ENCODE measurements at places on chromosomes 1 and 21.

- DNase-seq, result no peak
Observed at GRCh38 chr1:117596023-117596720, 9.7 kb upstream of the TENT5C start.

GRCh38 chr1:234639961-234640360, 30.0 kb upstream of the IRF2BP2 start:
- no peak for DNase-seq

DNA sequence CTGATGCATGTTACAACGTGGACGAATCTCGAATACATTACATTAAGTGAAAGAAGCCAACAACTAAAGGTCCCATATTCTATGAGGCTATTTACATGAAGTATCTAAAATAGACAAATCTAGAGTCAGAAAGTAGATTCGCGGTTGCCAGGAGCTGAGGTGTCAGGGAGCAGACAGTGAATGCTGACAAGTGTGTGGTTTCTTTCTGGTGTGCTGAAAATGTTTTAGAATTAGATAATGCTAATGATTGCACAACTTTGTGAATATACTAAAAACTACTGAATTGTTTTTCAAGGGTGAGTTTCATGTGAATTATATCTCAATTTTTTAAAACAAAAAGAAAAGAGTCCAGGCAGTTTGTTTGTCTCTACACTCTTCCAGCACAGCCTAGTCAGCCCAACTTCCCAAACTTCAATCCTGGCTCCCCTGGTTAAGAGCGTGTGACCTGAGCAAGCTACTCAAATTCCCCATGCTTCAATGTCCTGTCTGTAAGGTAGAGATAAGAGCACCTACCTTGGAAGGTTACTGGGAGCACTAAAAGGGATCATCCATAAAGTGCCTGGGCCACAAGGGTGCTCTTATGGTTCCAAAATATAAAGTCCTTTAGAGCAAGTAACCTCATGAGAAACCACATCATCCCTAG, 20.9 kb downstream of the HLCS start:
- no peak for DNase-seq

GRCh38 chr21:46078322-46078977, 19.5 kb upstream of the COL6A2 start:
- no peak for DNase-seq

DNA sequence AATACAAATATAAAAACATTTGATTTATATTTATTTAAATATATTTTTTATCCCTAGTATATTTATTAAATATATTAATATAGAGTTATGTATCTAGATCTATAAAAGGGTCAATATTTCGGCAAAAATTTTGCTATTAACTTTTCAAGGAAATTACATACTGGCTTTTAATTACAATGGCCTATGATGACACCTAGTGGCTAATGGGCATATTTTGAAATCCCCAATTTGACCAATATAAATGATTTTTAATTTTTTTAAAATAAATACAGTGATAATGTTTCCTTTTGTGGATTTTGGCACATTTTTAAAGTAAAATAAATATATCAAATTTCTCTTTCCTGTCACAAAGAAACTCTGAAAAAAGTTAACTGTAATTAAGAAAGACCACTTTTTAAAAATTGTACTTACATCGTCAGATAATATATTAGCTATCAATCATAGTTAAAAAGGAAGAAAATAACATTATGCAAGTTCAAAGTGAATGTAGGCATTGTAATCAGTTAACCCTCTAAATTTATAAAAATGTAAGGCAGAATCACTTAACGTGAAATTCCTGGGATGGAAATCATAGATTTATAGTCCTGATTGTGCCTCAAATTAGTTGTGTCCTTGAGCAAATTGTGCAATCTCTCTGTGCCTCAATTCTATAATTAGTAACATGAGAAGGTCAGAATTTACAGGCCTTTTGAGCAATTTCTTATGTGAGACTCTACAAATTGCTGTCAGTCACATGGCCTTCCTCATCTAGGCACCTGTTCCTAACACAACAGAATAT, 25.6 kb upstream of the RGS13 start:
- no peak for DNase-seq

GRCh38 chr1:53633073-53633704, 105.8 kb downstream of the GLIS1 start:
- DNase-seq, result no peak

DNA sequence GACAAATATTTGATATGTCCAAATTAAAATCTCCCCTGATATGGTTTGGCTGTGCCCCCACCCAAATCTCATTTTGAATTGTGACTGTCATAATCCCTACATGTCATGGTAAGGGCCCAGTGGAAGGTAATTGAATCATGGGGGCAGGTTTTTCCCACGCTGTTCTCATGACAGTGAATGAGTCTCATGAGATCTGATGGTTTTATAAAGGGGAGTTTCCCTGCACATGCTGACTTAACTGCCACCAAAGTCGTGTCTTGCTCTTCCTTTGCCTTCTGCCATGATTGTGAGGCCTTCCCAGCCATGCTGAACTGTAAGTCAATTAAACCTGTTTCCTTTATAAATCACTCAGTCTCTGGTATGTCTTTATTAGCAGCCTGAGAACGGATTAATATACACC, 207.0 kb downstream of the BARHL2 start:
- no peak for DNase-seq

GRCh38 chr1:216682752-216683151, 40.5 kb downstream of the ESRRG start:
- no peak for DNase-seq

DNA sequence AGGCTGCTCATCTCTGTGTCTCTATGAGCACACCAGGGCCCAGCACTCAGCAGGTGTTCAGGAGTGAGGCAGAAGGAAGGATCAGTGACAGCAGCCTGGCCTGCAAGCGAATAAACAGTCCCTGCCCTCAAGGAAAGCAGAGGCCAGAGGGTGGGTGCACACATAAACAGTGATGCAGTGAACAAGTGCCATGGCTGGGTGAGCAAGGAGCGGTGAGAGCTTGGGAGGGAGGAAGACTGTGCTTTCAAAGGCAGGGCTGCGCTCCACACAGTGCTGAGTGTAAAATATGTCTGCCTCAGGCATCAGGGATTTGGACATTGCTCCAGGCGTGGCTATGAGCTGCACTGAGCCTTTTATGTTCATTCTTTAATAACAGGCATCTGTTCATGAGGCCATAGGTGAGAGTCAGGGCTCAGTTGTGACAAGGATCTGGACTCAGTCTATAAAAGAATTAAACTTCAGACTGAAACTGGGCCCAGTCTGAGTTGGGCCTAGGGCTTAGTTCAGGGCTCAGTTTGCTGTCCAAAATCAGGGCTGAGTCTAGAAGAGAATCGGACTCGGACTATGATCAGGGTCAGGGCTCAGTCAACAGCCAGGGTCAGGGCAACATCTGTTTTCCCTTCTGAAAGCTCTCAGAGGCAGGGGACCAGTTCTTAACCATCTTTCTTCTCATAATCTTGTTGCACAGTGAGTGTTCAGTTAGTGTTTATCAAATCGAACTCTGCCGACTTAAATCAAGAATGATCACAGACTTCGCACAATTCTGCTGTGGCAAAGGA, 213.7 kb downstream of the FOXD2 start:
- no peak for DNase-seq

DNA sequence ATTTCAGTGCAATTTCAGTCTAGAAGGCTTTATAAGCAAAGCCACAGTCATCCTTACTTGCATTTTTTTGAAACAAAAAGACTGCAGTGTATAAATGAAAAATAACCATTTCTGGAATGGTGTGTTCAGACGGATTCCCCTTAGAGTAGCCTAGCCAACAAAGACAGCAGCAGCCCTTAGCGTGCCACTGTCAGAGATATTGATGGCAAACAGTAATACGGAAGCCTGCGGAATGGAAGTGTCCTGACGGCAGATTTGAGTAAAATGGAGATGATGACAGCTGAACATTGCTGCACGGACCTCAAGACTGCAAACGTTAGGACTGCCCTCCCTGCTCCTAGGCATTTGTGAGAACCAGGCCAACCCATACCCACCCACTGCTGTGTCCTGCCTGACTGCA, 54.7 kb downstream of the PDE9A start:
- no peak for DNase-seq

DNA sequence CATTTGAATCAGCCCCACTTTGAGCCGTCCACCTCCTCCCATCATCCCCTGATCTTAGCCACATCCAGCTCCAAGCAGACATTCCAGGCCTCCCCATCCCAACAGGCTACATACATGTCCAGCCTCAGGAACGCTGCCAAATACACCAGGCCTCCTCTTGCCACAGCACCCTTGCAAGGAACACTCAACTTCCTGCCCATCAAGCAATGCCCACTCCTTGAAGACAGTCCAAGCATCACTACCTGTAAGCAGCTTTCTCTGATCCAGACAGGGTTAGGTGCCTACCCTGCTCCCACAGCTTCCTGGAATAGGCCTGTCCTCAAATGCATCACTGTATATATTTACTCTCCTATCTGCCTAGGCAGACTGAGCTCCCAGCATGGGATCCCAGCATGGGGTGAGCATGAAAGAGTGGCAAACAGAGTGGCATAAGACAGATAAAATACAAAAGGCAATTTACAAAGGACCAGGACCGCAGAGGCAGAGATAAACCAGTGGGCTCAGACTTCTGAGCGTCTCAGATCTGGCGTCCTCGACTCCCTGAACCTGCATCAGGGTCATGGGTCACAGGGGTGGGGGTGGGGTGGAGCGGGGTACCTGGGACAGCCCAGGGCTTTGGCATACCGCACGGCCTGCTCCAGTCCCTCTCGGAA, 816 bp downstream of the HYI start:
- DNase-seq, result peak; percentile 37

DNA sequence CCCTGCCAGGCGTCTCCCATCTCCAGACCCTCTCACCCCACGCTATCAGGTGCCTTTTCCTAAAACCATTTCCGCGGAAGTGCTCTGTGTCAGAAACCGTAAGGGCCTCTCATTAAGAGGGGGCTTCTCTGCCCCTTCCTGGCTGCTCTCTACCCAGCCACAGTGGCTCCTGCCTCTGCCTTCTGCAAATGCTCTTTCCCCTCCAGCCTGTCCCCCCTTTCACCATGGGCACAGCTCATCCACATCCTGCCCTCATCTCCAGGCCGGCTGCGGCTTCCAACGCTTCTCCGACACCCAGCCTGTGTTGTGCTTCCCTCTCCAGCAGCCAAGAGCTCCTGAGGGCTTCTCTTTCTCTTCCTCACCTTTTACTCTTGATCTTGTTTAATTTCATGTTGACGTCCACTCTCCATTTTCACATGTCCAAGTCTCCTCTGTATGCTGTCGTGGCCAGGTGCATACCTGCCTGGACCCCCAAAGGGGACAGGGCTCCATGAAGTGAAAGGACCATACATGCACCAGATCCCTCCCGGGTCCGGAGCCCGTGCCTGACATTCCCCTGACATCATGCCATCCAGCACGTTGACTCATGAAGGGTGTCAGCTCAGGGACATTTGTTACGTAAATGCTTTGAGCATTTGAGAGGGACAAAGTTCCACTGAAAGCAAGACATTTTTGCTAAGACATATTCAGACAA, 306.5 kb downstream of the AJAP1 start:
- DNase-seq, result no peak

- DNase-seq, result no peak
Observed at GRCh38 chr1:40847023-40847745, 15.0 kb downstream of the CITED4 start.

DNA sequence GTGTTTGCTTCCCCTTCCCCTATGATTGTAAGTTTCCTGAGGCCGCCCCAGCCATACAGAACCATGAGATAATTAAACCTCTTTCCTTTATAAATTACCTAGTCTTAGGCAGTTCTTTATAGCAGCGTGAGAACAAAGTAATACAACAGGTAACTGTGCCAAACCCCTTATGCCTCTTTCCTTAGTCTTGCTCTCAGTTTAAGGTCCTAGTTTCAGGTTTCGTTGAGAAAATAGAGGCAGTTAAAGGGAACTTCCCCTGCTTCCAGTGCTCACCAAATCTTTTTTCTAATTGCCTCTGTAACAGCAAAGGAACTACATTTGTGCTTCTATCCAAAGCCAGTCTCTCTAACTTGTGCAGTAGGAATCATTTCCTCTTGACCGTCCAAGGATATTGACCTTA, 164.8 kb downstream of the PATJ start:
- DNase-seq, result no peak

DNA sequence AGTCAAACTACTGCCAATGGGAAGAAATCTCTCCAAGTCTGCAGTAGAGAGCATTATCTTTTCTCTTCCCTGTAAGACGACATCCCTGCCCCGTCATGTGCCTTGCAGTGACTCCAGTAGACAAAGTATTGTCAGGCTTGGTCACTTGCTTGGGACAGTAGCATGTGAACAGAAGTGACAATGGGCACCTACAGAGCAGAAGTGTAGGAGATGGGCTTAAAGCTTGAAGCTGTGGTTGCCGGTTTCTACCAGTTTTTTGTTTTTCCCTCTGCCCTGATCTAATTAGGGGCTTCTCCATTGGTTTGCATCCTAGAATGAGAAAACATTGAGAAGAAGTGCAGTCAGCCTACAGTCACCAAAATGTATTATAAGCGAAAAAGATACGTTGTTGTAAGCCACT, 12.7 kb downstream of the F3 start:
- no peak for DNase-seq

- DNase-seq, result no peak
Observed at GRCh38 chr1:17765444-17766411, 10.6 kb downstream of the ACTL8 start.

- no peak for DNase-seq
Observed at GRCh38 chr1:63189677-63190076, 132.7 kb upstream of the FOXD3 start.

GRCh38 chr1:32770741-32771548, 46.2 kb downstream of the YARS1 start:
- DNase-seq, result no peak

GRCh38 chr1:50181027-50181663, 72.4 kb downstream of the ELAVL4 start:
- no peak for DNase-seq

DNA sequence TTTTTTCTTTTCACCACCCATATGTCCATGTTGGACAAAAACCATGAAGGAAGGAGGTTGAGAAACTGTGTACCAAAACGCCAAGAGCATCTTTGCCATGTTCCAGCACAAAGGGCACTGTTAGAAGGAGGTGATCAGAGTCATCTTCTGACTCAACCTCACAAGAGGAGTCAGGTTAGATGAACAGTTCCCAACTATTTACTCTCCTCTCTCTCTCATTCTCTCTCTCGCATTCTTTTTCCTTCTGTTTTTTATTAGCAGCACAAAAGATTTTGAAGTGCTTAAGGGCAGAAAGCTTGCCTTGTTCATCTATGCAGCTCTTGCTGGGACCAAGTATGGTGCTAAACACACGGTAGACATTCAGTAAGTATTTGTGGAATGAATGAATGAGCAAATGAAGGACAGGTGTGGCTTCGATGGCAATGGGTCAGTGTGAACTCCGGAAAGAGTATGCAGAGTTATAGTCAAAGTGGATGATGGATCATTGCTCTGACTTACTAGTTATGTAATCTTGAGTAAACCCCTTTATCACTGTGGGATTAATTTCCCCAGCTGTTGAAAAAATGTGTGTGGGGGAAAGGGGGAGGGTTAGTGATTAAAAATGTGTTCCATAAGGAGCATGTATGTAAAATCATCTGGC, 33.9 kb downstream of the DDR2 start:
- DNase-seq, result no peak

Data from DMS 273 treated with DMSO at 0.1 percent for 48 hours (cell line).